ENCODE measurements at places on chromosomes 3 and 15.

DNA sequence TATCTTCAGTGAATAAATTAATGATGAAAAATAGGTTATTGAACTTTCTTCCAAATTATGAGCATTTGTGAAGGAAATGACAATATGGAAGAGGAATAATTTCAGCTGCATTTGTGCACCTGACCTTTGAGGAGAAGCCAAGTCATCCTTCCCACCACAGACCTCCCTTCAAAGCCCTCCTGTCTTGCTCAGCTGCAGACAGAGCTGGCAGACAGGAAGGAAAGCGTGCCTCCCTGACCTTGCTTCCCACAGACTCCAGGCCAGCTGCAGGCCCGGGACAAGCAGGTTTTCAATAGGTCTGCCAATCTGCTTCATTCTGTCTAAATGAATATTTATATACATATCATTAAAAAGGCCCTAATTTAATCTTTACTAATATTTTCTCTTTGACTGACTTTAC lies 152.9 kb upstream of the RBMS3 start:
- no peak for DNase-seq

GRCh38 chr3:178709051-178709450 lies 172.8 kb downstream of the KCNMB2 start:
- DNase-seq = no peak

DNA sequence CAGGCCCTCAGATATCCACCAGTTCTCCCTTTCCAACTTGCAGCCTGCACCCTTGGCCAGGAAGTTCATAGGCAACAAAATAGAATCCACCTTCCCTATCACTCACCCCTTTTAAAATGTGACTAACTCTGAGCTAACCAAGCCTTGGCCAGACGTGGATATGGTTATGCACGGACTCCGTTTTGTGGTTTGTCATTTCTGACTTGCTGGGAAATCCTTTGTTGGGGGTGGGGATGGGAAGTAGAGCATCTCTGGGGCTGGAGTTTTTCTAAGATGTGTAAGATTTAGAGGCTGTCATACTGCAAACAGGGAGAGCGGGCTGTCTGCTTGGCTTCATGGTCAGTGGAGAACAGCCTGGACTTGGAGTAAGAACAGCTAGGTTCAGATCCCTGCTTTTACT lies 62.6 kb downstream of the SMAD3 start:
- DNase-seq = peak; percentile 82

GRCh38 chr15:71136159-71136783 lies 21.0 kb downstream of the THSD4 start:
- peak; percentile 35 for DNase-seq

DNA sequence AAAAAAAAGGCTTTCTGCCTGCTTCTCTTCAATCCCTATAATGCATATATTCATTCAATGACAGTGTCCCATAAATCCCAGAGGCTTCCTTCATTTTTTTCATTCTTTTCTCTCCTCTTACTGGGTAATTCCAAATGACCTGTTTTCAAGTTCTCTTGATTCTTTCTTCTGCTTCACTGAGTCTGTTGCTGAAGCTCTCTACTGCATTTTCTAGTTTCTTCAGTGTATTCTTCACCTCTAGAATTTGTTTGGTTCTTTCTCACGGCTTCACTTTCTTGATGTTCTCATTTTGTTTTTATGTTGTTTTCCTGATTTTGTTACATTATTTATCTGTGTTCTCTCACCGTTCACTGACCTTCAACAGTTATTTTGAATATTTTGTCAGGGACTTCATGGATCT lies 141.6 kb downstream of the SCAPER start:
- DNase-seq = no peak

DNA sequence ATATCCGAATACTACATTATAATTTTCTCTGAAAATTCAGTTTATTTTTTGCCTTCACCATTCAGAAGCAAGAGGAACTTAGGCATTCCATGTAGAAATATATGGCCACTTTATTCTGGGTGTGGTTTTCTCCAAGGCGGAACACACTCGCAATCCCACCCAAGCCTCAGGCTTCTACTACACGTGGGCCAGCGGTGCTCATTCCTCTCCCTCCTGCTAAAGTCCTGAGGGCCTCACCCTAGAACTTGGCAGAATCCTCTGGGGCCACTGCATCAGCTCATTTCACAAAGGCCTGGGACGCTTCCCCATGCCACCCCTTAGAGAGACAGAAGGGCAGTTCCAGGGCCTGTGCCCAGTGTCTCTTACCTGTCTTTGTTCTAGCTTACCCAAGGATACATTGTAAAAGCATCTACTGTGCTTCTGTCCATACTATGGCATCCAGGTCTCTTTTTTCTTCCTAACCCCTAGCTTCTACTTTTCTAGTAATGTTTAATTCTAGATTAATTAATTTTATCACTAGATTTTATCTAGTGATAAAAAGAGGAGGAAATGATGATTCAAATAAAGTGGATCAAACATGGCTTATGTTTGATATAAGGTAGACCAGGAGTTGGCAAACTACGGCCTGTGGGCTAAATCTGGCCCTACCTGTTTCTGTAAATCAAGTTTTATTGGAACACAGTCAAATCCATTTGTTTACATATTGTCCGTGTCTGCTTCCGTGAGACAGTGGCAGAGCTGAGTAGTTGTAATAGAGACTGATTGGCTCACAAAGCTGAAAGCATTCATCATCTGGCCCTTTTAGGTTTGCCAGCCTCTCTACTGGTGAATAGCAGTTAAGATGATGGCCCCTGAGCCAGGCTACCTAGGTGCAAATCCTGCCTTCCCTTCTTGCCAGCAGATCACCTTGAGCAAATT lies 29.8 kb downstream of the LARS2 start:
- no peak for DNase-seq

- no peak for DNase-seq
Observed at GRCh38 chr15:98524838-98525660, 123.3 kb upstream of the IGF1R start.

DNA sequence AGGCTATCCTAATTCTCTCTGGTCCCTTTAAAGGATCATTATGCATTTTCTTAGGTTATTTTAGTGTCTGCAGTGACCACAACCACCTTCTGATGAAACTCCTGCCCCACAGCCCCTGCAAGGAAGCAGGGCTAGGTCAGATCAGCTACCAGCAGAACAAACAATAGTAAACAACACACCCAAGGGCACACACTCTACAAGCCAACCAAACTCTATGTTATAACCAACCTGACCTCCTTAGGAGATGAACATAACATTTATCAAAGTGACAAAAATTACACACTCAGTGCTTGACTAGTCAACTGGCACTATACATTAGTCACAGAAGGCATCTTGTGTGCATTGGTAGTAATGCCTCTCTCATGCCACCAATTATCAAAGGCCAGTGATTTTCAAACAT lies 17.3 kb downstream of the DENND6A start:
- DNase-seq = no peak

All from amniotic stem cell (primary cell).